Fibroblast of skin of right biceps (primary cell): ENCODE measurements at places on chromosomes 2 and 18.

DNA sequence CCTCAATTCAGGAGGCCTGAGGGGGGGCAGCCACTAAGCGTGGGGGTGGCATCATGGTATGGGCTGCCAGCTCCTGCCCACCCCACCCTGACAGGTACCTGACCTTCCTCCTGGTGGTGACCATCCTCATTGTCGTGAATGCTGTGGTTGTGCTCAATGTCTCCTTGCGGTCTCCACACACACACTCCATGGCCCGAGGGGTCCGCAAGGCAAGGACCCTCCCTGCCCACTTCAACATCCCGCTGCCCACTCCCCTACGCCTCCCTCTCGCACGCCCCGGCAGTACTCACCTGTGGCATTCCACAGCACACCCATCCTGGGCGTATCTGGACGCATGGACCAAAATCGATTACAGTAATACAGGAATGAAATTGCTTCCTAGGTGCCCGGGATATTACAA is 4.0 kb downstream of the CHRNG start:
- DNase-seq = no peak

GRCh38 chr2:33577668-33578067 is 21.4 kb downstream of the FAM98A start:
- no peak for DNase-seq

- peak; percentile 63 for DNase-seq
These were observed 248.5 kb downstream of the CDH20 start for GRCh38 chr18:61581578-61582201.

- DNase-seq = no peak
These were observed 316 bp downstream of the CRIM1 start for GRCh38 chr2:36355890-36356297.

DNA sequence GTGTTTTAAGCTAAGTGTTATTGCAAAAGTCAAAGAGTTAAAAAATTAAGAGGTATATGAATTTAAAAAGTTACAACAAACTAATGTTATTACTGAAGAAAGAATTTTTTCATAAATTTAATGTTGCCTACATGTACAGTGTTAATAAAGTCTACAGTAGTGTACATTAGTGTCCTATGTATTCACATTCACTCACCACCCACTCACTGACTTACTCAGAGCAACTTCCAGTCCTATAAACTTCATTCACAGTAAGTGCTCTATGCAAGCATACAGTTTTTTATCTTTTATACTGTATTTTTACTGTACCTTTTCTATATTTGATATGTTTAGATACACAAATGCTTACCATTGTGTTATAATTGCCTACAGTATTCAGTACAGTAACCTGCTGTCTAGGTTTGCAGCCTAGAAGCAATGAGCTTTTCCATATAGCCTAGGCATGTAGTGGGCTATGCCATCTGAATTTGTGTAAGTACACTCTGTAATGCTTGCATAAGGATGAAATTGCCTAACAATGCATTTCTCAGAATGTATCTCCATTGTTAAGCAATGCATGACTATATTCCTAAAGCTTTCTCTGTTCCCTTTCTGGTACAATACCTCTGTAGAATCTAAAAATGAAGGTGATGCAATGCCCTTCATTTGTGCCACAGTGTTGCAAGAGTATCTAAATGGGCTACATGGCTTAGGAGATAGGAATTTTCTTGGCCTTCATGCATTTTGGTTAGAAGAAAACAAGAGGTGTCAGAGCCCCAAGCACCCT is 370.8 kb upstream of the NT5C1B start:
- DNase-seq = no peak

- DNase-seq = no peak
These were observed 39.1 kb downstream of the PLEK start for GRCh38 chr2:68404164-68404563.

GRCh38 chr2:42125841-42126594 is 43.1 kb upstream of the EML4 start:
- DNase-seq = peak; percentile 64

DNA sequence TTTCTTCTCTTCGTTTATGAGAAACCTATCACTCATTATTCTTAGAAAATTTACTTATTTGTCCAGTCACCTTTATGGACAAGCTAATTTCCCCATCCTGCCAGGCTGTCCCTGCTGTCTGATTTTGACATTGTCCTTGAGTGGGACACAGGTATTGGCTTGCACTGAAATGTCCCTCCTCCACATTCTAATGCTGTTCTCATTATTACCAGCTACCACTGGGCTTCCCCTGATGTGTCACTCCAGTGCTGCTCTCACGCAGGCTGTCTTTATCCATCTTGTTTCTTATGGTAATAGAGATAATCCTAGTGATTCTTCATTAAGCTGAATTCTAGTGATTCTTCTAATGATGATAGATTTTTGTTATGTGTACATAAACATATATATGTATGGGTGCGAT is 48.1 kb upstream of the RBMS1 start:
- DNase-seq = no peak
